ENCODE measurements at places on chromosomes 3 and 15. TPM values are rescaled to one million over a fixed set of nuclear protein-coding genes. Genes with fewer than 3 reads are reported as not detected.

DNA sequence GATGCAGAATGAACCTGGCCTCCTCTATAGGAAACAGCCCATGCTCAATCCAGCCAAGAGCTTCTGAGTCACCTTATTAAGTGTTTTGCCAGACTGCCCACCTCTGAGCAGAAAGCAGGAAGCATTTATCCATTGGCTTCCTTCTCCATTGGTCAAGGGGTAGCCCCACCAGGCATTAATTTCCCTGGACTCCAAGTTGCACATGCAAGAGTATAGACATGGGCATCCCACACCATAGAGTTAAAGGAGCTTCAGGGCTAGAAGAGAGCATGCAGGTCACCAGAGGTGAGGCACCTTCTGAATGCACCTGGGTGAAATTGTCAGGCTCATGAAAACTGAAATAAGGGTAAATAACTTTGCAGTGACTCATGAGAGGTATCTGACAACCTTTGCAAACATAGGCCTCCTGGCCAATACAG lies 230.8 kb upstream of the STAC start:
- DNase-seq: no peak

The GXYLT2 gene
- 66.4 TPM for total RNA-seq

DNA sequence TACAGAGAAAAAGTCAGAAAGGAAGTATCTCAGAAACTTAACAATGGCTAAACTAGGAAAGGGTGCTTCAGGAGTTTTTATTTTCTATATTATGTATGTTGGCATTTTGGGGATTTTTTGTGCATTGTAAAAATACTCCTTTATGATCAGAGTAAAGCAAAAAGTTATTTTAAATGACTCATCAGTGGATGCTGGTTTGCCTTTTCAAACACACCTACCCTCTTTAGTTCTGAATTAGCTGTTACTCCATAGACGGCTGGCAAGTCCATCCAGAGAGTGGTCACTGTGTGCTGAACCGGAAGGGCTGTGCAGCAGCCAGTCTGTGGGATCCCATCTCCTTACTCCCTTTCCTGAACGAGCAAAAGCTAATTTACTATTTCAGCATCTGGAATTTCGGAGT lies 942 bp downstream of the CCR9 start:
- no peak for DNase-seq

The ANKRD63 gene
- total RNA-seq: not detected

The NPHP3 gene
- total RNA-seq: 24.3 TPM

GRCh38 chr15:98674336-98674735 lies 26.0 kb downstream of the IGF1R start:
- DNase-seq: no peak

The FLNB gene
- total RNA-seq: 7.8 TPM

GRCh38 chr3:127815641-127816605 lies 6.4 kb downstream of the MGLL start:
- DNase-seq: no peak

The SACM1L gene
- 30.3 TPM for total RNA-seq
